ENCODE measurements at places on chromosomes 5 and 9.

DNA sequence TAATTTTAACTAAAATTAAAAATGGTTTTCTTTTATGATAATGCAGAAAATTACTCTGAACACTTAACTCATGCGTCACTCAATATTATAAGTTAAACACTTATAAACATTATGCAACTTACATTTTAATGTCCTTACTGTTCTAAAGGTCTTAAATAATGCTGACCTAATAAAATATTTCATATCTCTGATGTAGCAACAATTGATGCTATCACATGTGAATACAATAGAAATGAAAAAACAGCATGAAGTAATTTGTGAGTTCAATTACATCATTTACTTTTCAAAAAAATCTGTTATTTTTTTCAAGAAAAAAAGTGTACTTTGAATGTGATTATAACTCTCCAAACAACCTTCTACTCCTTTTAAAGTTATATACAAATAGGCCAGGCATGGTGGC lies 26.4 kb upstream of the REEP5 start:
- no peak for DNase-seq

GRCh38 chr9:72979405-72980100 lies 26.7 kb upstream of the ALDH1A1 start:
- DNase-seq, result no peak

DNA sequence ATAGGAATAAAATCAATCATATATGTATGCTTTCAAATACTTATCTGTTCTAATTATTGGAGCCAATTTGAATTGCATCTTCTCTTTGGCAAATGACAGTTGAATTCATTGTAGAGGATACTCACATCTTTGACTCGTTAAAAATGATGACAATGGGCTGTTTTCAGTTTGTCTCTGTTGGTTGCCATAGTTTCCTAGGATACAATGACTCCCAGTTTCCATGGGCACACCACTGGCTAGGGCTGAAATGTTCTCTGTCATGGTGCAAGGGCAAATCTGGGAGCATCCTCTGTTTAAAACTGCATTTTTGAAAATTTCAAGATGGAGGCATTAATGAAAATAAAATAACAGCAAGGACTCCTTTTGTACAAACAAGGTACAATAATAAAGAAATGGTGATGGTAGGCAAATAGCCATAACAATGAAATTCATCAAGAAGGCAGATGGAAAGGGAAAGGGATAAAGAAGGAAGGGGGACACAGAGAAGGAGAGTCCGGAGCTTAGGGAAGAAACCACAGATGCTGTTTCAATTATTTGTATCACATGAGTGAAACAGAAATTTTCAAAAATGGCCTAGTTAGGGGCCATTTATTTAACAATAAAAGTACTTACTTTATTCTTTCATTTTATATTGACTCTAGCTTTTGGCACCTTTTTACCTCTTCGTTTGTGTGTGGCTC lies 378.8 kb upstream of the SEMA6A start:
- DNase-seq, result no peak

- DNase-seq, result no peak
Observed at GRCh38 chr5:84573017-84573712, 188.5 kb upstream of the EDIL3 start.

- no peak for DNase-seq
Observed at GRCh38 chr5:38286002-38286401, 27.6 kb downstream of the EGFLAM start.

GRCh38 chr5:126938466-126938865 lies 91.9 kb downstream of the MARCHF3 start:
- no peak for DNase-seq

DNA sequence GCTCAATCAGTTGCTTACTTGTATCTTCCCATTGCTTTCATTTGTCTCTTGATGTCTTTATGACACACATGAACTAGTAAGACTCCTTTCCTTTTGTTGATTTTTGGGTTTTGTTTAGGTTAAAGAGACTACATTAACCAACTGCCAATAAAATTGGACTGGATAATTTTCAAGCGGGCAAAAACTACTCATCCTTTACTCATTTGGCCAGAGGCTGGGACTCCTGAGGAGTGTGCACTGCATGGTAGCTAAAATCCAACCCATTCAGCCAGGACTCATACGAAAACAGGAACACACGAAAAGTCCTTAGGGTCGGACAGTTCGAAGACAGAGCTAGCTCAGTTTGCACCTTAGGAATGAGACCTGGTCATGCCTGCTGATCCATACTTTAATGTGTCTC lies 6.0 kb downstream of the SLC46A2 start:
- no peak for DNase-seq

- DNase-seq, result no peak
Observed at GRCh38 chr5:177045631-177046030, 23.1 kb downstream of the ZNF346 start.

DNA sequence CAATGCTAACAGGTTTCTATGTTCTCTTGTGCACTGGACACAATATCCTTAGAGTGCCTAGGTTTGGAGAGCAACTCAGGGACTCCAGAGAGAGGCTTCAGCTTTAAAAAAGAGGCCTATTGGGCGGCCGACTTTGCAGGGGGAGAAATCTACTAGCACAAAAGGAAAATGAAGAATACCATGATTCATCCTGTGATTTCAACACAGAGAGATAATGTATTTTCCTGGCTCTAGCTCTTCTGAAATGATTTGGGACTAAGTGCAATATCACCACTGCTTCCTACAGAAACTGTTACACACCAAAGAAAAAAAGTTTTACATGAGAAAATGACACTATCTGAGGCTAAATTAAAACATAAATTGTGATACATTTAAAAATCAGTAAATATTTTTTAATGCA lies 146.1 kb upstream of the TSLP start:
- DNase-seq, result no peak

DNA sequence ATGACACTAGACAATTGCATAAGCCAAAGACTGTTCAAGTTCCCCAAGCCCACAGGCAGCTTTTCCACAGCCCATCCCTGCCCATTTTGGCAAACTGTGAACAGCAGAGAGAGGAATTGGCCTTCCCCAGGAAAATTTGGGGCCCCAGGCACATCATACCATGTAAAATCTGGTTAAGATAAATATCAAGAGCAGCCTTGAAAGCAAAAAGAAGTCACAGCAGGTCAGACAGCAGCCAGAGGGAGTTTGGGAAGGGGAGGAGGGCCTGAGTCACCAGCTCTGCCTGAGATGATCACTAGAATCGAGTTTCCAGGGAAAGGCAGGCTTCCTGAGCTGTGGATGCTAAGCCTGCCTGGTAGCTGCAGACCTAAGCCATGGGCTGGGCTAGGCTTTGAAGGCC lies 179.2 kb downstream of the RFK start:
- DNase-seq, result no peak

DNA sequence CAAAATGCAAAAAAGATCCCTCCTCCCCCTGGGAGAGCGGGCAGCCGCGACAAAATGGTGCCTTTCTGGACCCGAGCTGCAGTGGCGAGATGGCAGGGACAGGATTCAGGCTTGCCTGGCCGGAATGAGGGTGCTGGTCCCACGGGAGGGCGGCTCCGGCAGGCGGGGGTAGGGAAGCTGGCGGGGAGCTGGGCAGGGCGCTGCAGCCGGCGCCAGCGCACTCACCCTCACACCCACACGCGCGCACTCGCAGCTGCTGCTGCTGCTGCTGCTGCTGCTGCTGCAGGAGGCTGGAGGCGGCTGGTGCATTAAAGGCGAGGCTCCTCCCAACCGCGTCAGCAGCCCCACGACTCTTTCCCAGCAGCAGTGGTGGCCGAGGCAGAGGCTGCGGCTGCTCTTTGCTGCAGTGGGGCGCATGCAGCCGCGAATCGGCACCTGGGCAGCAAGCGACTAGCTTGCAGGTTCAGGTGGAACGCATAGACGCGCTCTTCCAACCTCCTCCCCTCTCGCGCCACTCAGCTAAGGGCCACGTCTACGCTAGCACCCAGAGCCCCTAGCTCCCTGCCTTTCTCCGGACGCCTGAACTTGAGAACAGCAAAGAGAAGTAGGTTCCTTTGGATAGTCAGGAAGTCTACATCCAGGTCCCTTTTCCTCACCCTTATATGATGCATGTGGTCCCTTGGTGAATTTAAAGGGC lies at the start of gene PPP2R2B:
Gene PPP2R2B, minus strand, starts transcription at position 282 of the 697 bp plus-strand sequence.
- no peak for DNase-seq

Data from omental fat pad (tissue), 4 donors.